Activated CD8-positive, alpha-beta T cell treated with anti-CD3 and anti-CD28 coated beads, Interleukin-2, amount 10 ng/mL, durations not matched to agents 7 days and 5 days (primary cell): ENCODE measurements at places on chromosomes 5 and 9. TPM values are rescaled to one million over a fixed set of nuclear protein-coding genes. Genes with fewer than 3 reads are reported as not detected.

EHMT1 gene
- total RNA-seq = 112 TPM

DNA sequence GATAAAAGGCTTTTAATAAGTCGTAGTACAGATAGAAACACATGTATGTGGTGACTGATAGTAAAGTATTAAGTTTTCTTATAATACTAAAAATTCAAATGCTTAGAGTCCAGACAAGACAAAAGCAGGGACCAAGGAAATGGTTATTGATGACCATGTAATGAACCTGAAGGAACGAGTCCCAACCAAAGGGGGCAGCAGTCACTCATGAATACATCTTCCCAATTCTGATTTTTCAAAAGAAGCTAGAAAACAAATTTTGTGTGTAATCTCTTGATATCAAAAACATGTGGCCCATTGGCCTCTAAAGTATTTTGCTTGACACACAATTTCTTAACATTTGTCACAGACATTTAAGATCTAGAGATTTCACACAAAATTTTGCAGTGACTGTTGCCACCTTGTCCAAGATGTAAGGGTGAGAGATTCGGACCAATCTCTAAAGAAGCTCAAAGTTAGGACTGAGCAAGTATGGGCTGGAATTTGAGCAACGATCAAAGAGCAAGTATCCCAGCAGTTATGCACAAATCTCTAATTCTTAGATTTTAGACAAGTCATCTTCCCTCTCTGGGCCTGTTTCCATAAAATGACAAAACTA, 66.8 kb downstream of the ARL15 start:
- peak; percentile 56 for DNase-seq

MYMK gene
- not detected for total RNA-seq

DNA sequence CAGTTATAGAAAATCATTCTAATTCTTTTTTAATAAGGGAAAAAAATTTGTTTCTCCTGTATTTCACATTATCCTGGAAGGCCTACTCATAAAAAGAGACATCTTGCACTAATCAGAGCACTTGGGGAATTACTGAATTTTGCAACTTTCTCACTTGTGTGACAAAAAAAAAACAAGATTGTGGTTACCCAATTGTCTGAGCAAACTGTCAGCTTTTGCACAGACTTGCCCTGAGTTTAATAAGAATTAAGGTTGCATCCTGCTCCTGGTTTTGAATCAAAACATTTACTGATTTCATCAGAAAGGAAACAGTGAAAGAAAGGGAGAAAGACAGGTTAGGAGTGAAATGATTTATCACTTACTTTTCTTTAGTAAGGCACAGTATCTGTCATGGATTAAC, 10.6 kb upstream of the SH3RF2 start:
- no peak for DNase-seq

DNA sequence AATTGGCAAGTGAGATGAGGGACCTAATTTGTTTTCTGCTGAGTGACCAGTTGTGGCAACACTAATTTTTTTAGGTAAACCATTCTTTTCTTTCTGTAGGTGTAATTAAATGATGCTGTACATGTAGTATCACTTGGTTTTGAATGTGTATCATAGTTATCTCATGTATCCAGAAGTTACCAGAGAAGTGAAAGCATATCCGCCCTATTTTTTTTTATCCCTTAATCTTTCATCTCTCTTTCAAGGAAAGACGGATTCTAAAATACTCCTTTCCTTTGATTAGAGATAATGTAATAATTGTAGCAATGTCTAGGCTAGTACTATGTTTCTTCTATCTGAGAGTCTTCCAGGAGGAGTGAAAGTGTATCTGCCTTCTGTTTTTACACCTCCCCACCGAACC, 7.1 kb downstream of the KDM3B start:
- DNase-seq = no peak

DNA sequence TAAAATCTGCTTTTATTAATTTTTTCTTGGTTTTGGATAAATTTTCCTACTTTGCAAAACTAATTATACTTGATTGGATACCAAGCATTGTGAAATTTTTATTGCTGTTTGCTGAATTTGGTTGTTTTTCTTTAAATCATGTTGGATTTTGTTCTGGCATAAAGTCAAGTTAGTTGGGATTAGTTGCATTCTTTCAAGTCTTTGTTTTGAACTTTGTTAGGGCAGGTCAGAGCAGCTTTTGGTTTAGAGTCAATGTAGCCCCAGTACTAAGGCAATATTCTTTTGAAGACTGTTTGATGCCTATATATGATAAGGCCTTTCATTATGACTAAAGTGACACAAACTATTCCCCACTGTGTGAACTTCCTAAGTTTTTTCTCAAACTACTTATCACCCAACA, 531.1 kb downstream of the RASEF start:
- DNase-seq = no peak

GRCh38 chr5:172492097-172492840, 37.9 kb upstream of the SH3PXD2B start:
- DNase-seq = no peak

DDX4 gene
- total RNA-seq = 0.61 TPM

- DNase-seq = peak; percentile 19
These were observed 2.0 kb downstream of the NKD2 start for GRCh38 chr5:1010641-1011046.

HTR4 gene
- not detected for total RNA-seq

FBXO38 gene
- 47.6 TPM for total RNA-seq

DNA sequence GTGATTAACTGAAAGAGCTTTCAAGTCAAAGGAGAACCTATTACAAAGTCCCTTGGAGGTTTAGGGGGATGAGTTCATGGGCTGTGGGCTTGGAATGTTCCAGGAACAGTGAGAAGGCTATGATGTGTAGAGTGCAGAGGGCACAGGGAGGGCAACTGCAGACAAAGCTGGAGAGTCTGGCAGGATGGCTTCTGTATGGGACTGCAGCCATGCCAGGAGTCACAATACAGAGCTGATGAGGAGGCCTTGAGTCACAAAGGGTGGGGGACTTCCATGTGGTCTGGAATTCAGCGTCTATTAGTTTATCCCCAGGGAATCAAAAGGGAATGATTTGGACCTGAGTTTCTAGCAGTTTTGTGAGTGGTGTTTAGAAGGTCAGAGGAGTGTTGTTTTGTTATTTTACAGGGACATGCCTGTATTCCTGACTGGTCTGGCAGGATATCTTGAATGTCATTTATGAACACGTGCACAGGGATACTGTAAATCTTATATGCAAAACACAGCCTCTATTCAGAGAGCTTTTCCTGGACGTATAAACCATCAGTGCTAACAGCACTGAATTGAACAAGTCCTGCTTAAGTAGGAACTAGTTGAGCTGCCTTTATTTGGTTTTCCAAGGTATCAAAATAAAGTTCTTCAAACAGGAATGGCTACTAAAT, 14.3 kb upstream of the TEK start:
- no peak for DNase-seq

DNA sequence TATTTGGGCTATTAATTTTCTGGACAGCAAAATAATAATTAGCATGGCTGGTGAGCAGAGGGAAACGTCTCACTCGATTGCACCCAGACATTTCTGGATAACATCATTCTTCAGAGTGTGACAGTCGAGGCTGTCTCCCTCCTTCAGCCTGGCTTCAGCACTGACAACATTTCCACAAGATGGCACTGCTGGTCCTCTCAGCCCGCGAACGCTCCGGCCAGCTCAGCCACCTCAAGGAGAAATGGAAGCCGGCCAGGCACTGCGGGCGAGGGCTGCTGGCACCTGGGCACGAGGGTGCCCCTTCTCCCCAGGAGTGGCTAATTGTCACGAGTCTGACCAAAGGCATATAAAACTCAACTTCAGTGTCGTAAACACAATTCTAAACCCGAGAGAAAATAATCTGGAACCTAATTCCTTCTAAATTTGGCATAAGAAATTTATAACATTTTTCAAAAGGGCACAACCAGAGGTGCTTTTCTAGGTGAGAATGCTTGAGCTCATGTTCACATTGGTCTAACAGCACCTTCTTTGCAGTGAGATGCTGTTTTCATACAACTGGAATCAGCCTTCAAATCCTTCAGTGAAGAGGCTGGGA, 65.9 kb downstream of the DAP start:
- DNase-seq = no peak

GFI1B gene
- not detected for total RNA-seq

DNA sequence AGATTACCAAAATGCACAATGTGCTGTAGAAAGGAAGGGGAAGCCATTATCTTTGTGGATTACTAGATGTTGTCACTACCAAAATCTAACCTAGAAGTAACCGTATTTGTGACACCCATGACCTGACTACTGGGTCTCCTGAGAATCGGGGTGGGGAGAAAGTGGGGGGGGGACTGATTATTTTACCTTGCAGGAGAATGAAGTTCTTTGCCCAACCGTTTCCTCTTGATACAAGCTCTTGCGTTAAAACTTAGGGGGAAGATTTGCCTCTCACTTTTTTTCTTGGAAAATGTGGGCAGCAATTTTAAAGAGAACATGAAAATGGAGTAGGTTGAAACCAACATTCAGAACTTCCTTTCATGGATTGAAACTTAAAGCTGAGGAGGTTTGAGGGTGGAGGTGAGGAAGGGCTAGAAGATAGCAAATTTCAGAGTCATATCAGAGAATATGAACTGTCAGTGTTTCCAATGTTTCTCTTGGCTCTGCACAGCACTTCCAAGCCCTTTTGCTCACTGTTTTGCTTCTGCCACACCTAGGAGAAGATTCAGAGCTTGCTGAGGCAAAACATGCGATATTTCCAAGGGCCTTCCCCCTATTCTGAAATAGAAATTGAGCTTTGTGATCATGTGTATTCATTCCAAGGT, 280.8 kb downstream of the AOPEP start:
- DNase-seq = no peak

- no peak for DNase-seq
These were observed 241.7 kb upstream of the NR4A3 start for GRCh38 chr9:99579964-99580363.

MAMDC2 gene
- not detected for total RNA-seq
